Aorta (tissue), 5 donors: ENCODE measurements at places on chromosomes 3 and 15.

GRCh38 chr3:161740421-161740820, 243.8 kb downstream of the OTOL1 start:
- no peak for DNase-seq

- no peak for DNase-seq
These were observed 144.3 kb downstream of the TJP1 start for GRCh38 chr15:29677871-29678461.

DNA sequence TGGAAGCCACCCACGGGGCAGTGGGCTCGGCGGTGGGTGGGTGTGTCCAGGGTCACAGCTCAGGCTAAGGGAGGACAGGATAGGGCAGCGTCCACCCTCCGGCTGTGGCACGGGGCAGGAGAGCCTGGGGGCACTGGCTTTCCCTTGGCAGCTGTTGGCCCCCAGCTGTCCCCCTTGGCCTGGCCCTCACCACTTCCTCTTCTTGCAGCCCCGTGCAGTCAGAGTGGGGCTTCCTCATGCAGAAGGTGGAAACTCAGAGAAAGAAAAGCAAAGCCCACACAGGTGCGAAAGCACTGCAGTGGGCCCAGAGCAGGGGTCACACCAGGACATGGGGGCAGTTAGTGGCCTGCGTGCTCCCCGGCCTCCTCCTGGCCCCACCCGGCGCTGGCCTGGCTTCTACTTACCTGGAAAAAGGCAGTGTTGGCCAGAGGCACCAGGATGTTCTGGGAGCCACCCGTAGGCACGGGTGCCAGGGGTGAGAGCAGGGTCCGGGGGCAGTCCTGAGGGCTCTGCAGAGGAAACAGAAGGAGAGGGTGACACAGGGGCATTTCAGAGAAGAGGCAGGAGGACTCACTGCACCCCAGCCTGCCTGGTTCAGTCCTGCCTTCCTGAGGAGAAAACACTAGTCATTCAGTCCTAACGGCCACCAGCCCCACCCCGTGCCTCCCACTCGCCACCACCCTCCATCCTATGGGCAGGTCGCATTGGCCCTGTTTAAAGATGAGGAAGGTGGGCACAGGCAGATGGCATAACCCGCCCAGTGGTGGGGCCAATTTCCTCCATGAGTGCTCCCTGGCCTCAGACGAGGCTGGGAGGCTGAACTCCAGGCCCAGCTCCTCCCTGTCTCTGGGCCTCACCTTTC, 28.3 kb downstream of the PLXND1 start:
- no peak for DNase-seq

DNA sequence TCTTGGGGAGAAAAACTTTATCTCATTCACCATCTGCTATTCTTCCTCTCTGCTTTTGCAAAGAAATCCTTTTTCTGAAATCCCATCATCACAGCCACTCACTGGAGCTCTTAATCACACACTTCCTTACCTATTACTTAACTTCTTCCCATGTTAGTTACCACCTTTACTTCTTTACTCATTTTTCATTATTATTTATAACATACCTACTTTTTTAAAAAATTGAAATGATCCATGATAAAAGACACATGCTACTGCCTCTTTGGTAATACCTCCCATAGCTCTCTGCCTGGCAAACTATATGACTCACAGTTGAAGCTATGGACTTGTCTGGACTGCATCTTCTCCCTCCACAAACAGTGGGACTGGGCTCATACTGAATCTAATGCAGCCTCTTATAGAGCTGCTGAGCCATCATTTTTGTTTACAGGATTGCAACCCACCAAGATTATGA, 150.3 kb downstream of the TNIK start:
- no peak for DNase-seq

- DNase-seq, result no peak
These were observed 100.5 kb downstream of the XXYLT1 start for GRCh38 chr3:195170496-195170895.

DNA sequence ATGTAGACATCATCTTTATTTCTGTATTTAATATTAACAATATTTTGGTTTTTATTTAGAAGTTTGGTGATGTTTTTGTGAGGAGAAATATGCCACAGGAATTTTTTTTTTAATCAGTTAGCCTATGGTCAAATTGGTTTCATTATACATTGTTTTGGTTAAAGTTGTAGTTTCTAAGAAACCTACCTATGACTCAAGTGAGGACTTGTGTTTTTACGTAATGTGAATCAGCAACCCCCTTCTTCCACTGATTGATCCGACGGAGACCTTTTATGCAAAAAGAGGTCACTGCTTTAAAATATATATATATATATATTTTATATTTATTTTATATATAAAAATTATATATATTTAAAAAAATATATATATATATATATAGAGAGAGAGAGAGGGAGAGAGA, 698.1 kb downstream of the FHIT start:
- DNase-seq, result no peak

- no peak for DNase-seq
These were observed 1455.9 kb downstream of the SI start for GRCh38 chr3:163622384-163622783.

GRCh38 chr3:141286856-141287255, 55.2 kb downstream of the PXYLP1 start:
- DNase-seq, result no peak

GRCh38 chr3:129132097-129132866, 10.7 kb upstream of the RAB43 start:
- DNase-seq, result no peak

- no peak for DNase-seq
These were observed 184.5 kb downstream of the NR1D2 start for GRCh38 chr3:24129549-24129948.

DNA sequence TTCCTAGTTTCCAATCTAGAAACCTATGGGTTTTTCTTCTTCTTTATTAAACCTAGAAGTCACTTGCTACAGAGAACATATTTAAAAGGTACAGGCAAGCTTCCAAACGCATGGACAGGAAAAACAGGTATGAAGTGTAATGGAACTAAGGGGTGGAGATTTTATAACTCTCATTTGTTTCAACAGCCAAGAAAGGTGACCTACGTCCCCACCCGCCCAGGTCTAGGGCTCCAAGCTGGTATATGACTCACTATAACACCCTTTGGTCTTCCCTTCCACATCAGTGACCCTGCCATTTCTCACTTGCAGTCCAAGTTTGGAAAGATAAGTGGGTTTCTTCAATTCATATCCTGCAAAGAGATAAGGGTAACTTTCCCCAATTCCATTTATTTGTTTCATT, 6.0 kb upstream of the LIPH start:
- DNase-seq, result no peak

DNA sequence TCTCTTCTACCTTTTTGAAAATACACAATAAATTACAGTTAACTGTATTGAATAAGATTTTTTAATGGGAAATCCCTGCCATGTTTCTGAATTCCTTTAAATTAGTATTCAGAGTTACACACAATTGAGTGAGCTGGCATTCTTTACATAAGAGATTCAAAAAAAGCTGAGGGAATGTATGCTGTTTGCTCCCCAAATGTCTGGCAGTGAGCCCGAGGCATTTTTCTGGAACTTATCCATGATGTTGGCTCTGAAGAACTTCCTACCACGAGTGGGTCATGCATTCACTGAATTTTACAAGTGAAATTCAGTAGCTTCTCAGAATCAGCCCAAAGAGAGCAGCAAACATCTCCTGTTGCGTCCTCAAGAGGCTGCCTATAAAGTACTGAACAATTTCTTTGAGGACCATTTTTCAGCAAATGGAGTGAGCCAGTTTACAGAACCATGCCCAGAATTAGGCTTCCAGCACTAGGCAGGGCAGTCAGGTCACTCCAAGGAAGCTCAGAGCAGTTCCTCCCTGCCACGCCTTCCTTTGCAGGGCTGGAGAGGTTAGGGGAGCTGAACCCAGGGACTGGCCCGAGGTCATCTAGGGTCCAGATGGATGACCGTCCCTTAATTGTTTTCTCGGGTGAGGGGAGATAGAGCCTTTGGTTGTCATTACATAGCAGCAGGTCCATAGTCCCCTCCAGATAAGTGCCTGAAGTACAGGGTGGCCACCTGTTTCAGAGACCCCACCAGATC, 21.2 kb downstream of the GABRA5 start:
- DNase-seq, result no peak

- DNase-seq, result no peak
These were observed 219.3 kb downstream of the EBLN2 start for GRCh38 chr3:73280746-73281145.

DNA sequence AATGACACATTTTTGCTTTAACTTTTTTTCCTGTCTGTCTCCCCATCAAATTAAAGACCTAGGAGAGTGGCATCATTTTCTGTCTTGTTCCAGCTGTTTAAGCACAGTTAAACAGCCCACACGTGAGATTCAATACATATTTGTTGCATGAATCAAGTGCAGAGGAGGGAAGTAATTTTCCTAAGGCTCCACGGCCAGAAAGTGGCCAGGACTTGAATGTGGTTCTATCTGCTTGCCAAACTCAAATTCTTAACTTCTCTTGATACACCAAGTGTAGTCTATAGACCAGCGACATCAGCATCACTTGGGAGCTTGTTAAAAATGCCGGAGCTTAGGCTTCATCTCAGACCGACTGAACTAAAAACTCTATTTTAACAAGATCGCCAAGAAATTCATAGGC, 724.8 kb upstream of the CFAP20DC start:
- DNase-seq, result no peak

GRCh38 chr15:93929375-93930094, 301.8 kb upstream of the MCTP2 start:
- no peak for DNase-seq

DNA sequence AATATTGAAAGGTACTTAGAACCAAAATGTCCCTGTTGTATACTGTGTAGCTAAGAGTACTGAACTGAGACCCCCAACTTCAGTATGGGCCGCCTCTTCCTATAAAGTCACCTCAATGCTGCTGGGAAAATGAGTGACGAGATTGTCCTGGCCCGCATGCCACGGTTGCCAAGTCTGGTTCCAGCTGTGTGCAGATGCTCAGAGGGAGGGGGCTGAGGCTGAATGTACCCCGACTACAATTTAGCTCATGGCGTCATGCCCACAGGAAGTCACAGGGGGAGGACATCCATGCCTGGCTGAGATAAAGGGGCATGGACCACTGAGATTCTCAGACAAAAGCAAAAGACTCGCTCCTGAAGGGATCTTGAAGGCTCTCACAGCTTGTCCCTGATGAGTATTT, 271.1 kb downstream of the NTRK3 start:
- no peak for DNase-seq

DNA sequence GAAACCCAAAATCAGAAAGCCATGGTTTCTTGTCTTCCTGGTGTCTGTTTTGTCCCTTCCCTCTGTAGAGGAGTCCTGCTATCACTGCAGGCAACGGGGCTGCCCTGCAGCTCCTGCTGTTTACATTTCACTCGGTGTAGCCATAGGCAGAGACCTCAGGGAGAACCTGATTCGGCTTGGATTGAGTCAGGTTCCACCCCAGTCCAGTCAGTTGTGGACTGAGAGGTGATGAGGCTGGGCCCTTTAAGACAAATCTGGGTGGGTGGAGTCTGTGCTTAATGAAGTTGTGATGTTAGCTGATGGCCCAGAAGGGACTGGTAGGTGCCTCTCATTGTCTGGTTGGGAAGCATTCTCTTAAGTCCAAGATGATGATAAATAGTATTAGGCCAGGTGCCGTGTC, 35.7 kb downstream of the FLNB start:
- no peak for DNase-seq

GRCh38 chr3:88364926-88365325, 215.2 kb downstream of the C3orf38 start:
- no peak for DNase-seq

DNA sequence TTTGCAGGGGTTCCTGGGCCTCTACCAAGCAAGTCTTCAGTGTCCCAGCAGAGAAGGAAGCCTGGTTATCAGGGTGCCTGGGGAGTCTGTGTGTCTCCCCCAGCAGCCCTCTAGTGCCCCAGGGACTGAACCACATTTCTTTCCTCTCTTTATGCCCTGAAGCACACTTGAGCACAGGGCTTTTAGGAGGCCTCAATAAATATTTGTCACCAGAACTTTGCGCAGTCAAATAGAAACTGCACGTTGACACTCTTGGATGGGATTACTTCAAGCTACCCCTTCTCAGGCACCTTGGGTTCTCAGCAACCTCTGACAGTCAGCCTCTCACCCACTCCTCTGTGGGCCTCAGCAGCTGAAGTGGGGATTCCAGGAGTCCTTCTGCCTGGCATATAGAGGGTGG, 226.6 kb upstream of the HES1 start:
- DNase-seq, result no peak

GRCh38 chr15:38522922-38523321, 41.7 kb downstream of the RASGRP1 start:
- no peak for DNase-seq

DNA sequence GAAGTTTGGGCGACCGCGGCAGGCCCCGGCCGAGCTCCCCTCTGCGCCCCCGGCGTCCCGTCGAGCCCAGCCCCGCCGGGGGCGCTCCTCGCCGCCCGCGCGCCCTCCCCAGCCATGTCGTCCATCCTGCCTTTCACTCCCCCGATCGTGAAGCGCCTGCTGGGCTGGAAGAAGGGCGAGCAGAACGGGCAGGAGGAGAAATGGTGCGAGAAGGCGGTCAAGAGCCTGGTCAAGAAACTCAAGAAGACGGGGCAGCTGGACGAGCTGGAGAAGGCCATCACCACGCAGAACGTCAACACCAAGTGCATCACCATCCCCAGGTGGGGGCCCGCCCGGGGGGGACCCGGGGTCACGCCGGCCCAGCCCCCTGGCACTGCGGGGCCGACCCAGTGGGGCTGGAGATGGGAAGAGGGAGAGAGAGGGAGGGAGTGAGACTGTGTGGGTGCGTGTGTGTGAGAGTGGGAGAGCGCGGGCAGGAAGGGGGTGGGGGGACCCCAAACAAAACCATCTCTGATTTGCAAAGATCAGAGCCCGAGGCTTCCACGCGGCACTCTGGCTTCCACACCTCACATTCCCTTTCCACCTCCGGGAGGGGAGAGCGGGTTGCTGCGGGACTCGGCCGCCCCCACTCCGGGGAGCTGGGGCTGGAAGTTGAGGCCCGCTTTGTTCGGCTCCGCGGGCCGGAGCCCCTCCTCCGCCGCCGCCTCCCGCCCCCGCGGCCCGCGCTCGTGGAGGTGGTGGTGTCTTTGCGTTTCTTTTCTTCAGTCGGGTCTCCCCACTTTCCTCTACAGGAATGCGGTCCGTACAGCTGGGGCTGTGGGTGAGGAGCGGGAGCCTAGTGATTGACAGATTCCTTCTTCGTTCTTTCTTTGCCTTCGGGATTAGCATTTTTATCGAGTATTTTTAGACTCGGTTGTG, 898 bp downstream of the SMAD3 start:
- peak; percentile 57 for DNase-seq

- no peak for DNase-seq
These were observed 22.2 kb upstream of the FBN1 start for GRCh38 chr15:48667701-48668100.

GRCh38 chr15:70336425-70337009, 238.8 kb upstream of the TLE3 start:
- DNase-seq, result no peak

- DNase-seq, result no peak
These were observed 74.1 kb downstream of the MME start for GRCh38 chr3:155154255-155154654.
